Caki2 (cell line): ENCODE measurements at places on chromosomes 1 and 21. TPM values are rescaled to one million over a fixed set of nuclear protein-coding genes. Genes with fewer than 3 reads are reported as not detected.

Gene CFHR1
- 1.0 TPM in 1 of 2 replicates, not detected in the other for total RNA-seq

Gene PLA2G2D
- not detected in 2 replicates for total RNA-seq

Gene NEXN
- 1.7 and 1.8 TPM in 2 replicates for total RNA-seq

Gene RNF223
- not detected in 2 replicates for total RNA-seq

Gene PDC
- total RNA-seq: not detected in 2 replicates

Gene HCRTR1
- not detected in 2 replicates for total RNA-seq

Gene HIPK1
- total RNA-seq: 8.1 and 10.0 TPM in 2 replicates

Gene TLR5
- total RNA-seq: 0.64 TPM in 1 of 2 replicates, not detected in the other

Gene ESRRG
- 0.70 and 1.2 TPM in 2 replicates for total RNA-seq

Gene PRELP
- total RNA-seq: not detected in 2 replicates

Gene OR2T6
- not detected in 2 replicates for total RNA-seq

Gene CCDC17
- 0.10 TPM in 1 of 2 replicates, not detected in the other for total RNA-seq

Gene KIRREL1
- total RNA-seq: 62.9 and 80.2 TPM in 2 replicates

Gene DFFB
- 9.2 and 27.9 TPM in 2 replicates for total RNA-seq

Gene VCAM1
- total RNA-seq: 0.10 TPM in 1 of 2 replicates, not detected in the other

Gene GNG4
- total RNA-seq: 1.3 and 3.0 TPM in 2 replicates

Gene LEPR
- total RNA-seq: 12.0 and 22.8 TPM in 2 replicates

Gene KCNT2
- total RNA-seq: 0.03 and 0.12 TPM in 2 replicates

Gene KCND3
- not detected in 2 replicates for total RNA-seq
